ENCODE measurements at places on chromosomes 16 and 17.

DNA sequence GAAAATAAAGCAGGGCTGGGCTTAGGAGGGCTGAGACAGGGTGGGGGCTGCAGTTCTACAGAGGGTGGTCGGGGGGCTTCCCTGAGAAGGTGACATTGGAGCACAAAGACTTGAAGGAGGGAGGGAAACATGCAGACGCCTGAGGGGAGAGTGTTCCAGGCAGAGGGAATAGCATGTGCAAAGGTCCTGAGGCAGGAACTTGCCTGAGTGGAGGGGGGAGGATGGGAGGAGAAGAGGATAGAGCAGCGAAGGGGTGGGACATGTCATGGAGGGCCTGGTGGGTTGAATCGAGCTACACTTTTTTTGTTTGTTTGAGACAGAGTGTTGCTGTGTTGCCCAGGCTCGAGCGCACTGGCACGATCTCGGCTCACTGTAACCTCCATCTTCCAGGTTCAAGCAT is 33.0 kb downstream of the GINS3 start:
- no peak for DNase-seq

- DNase-seq = no peak
Measured at GRCh38 chr16:84484579-84485254, 19.7 kb downstream of the MEAK7 start.

DNA sequence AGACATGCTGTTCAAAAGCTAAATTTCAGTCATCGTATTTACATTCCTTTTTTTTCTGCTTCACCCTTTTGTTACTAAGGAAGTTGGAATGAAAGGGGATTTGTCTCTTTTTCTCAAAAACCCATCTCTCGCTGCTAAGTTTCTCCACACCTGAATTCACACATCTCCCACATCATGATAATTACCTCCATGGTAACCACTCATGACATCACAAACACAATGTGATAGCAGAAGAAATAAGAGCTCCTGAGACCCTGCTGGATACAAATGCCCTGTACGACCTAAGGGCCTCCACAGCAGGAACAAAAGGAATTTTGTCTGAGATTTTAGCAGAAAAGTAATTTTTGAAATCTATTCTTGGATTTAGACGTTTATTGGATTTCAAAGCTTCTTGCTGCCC is 82.6 kb upstream of the GNAO1 start:
- DNase-seq = no peak

DNA sequence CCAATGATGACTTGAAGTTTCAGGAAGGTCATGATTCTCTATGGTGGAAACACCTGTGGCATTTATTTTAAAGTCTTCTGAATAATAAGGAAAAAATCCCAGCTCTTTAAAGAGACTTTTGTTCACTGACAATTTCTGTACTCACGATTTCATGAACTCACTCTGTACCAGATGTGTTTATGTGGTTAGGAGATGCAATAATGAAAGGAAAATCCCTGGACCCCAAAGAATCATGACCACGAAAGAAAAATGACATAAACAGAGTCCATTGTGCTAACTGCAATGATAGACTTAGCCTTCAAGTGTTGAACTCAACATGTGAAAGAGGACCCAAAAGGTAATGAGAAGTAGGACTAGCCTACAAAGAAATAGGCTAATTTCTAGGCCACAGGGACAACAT is 947.5 kb downstream of the CDH11 start:
- DNase-seq = no peak

DNA sequence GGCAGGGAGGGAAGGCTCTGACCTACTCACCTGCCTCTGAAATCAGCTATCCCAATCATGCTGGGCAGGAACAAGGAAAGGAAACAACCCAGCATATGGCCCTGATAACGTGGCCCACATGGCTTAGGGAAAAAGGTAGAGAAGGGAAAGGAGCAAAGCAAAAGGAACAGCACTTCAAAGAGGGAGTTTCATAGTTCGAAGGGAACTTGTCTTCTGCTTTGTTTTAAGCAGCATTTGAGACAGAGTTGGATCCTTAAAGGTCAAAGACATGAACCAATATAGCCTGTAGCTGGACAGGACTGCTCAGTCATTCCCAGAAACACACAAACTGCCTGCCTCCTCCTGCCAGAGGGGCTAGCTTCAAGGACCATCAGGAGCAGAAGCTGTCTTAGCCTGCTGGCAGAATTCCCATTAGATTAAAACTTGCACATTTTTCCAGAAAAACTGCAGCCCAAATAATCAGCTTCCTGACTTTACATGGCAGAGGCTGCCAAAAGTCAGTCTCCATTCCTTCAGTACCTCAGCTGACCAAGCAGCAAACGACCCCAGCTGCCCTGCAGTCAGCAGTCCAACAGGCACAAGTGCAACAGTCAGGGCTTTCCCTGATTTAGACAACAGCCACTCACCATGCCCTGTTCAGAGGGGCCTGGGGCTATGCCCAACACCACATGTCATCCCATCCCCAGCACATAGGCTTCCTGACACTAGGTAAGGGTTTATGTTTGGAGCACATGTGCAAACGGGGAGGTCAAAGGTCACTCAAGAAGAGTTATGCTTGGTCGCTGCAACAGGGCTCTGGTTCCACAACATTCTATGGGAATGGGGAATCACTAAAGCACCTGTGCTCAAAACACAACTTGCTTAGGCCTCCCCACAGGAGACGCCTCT is 32.5 kb downstream of the RANBP10 start:
- no peak for DNase-seq

GRCh38 chr17:14805348-14805747 is 459.8 kb downstream of the PMP22 start:
- no peak for DNase-seq

DNA sequence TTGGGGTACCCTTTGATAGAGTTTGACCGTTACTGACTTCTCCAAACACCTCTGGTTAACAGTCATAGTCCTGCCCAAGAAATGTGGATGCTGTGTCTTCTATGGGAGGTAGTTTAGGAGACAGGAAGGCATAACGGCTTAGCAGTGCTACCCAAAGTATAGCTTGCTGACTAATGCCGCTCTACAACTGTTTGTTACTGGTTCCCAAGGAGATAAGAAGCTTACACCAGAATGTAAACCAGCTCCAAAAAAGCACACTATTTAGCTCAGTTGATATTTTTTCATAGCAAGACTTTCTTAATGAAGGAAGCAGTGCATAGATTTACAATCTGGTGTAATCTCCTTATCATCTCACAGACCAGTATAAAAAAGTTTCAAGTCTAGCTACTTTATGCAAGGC is 95.7 kb downstream of the HS3ST3B1 start:
- DNase-seq = no peak

GRCh38 chr16:24540602-24541210 is 1.3 kb downstream of the RBBP6 start:
- no peak for DNase-seq
